Breast epithelium (tissue), 4 donors: ENCODE measurements at places on chromosomes 1 and 21.

DNA sequence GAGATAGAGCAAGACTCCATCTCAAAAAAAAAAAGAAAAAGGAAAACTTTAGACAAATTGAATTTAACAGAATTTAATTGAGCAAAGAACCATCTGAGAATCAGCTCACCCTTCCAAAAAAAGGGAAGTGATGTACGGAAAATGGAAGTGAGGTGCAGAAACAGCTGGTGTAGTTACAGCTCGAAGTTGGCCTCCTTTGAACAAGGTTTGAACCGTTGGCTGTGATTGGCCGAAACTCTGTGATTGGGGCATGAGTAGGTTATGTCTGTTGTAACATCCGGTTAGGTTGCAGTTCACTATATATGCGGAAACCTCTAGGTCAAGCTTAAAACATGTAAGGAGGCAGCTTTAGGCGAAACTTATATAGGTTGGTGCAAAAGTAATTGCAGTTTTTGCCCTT lies 97.9 kb upstream of the KIF26B start:
- no peak for DNase-seq

GRCh38 chr21:42672699-42673458 lies 19.5 kb downstream of the PDE9A start:
- no peak for DNase-seq

GRCh38 chr1:67575861-67576260 lies 109.1 kb upstream of the GADD45A start:
- peak; percentile 45 for DNase-seq

- no peak for DNase-seq
These were observed 122.8 kb downstream of the ACTL8 start for GRCh38 chr1:17877896-17878295.

GRCh38 chr1:172203902-172204301 lies 216.6 kb upstream of the C1orf105 start:
- DNase-seq: no peak

- no peak for DNase-seq
These were observed 90.9 kb downstream of the TMEM200B start for GRCh38 chr1:29032841-29033240.

DNA sequence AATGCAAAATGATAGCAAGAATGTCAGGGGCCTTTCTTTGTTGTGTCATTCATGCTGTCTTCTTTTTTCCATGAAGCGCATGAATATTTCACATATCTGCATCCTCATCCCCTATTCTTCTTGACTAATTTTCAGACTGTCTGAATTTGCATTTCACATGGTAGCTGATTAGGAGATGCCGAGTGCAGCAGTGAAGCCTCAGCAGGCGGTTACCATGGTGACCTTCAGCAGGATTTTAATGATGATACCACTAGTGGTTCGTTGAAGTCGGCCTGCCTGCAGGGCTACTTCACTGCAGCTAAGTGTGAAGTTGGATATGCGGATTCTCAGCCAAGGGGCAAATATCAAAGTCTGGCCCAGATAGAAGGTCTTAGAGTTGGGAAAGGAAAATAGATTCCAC lies 141.8 kb downstream of the NEK7 start:
- no peak for DNase-seq

DNA sequence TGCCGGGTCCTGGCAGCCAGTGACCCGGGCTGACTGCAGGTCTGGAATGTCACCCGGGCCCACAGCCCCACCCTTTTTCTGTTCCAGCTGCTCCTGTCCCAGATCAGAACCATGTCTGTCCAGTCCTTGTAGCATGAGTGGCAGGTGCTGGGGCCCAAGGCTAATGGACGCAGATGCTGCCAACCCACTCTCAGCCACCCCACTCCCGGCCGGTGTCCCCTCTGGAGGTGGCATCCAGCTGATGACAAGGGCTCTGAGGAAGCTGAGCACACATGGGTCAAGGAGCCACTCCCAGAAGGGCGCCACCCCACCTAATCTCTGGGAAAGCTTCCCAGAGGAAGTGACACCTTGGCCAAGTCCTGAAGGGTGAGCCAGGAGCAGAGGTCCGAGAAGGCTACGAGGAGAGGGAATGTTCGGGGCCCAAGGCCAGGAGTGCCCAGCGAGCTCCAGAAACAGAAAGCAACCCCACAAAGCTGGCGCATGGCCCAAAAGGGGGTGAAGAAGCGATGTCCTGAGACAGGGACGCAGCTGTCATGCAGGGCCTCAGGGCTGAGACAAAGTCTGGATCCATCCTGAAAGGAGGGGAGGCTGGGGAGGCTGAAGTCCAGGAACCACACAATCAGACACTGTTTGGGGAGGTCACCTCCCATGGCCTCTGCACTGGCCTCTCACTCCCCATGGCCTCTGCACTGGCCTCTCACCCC lies 39.5 kb downstream of the ACOT7 start:
- no peak for DNase-seq

- DNase-seq: peak; percentile 47
These were observed 37.3 kb upstream of the SLC19A1 start for GRCh38 chr21:45579383-45580180.

GRCh38 chr1:3767328-3767925 lies 5.1 kb upstream of the SMIM1 start:
- no peak for DNase-seq

DNA sequence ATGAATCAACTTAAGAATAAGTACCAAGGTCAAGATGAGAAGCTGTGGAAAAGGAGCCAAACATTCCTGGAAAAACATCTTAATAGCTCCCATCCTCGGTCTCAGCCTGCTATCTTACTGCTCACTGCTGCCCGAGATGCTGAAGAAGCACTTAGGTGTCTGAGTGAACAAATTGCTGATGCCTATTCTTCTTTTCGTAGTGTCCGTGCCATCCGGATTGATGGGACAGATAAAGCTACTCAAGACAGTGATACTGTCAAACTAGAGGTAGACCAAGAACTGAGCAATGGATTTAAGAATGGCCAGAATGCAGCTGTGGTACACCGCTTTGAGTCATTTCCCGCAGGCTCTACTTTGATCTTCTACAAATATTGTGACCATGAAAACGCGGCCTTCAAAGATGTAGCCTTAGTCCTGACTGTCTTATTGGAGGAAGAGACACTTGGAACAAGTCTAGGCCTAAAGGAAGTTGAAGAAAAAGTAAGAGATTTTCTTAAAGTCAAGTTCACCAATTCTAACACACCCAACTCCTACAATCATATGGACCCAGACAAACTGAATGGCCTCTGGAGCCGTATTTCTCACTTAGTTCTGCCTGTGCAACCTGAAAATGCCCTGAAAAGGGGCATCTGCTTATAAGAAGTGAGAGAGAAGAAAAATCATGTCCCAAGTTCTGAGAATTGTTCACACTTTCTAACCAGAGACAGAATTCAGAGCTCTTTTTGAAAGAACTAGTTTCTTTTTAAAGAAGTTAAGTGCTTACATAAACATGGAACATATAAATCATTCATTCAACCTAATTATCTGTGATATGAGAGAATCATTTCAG lies 35.7 kb downstream of the TOR1AIP1 start:
- no peak for DNase-seq

DNA sequence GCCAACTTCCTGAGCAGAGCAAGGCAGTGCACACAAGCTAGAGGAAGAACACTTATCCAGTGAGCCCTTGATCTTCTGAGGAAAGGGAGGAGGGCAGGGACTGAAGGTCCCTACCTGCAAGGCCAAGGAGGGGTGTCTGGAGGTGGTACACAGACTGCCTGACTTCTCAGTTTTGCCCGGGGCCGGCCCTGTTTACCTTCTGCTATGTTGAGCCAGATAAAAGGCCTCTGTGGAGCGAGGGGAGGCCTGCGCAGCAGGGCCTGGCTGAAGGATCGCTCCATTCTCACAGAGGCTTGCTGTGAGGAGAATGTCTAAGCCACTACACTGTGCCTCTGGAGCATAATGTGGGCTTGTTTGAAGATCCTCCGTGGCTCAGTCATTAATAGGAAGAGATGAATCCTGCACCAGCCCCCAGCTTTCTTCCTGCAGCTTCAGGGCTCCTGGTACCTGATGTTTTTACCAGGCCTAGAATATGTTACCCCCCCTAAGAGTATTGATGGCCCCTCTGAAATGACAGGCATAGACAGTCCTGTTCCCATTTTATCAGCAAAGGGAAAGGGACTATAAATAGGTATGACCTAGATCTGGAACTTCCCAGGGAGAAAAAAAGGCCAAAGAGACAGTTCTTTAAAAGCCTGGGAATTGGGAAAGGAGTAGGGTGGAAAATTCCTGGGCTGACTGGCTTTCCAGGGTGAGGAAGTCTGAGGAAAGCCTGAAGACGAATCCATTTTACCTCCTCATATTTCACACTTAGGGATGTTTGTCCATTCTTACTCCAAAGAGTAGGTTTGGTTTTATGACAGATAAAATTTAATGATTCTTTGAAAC lies 4.7 kb downstream of the POGK start:
- no peak for DNase-seq

GRCh38 chr1:42163114-42163513 lies 1.4 kb downstream of the GUCA2A start:
- no peak for DNase-seq

- no peak for DNase-seq
These were observed 25.4 kb downstream of the SLC19A2 start for GRCh38 chr1:169460191-169460833.

DNA sequence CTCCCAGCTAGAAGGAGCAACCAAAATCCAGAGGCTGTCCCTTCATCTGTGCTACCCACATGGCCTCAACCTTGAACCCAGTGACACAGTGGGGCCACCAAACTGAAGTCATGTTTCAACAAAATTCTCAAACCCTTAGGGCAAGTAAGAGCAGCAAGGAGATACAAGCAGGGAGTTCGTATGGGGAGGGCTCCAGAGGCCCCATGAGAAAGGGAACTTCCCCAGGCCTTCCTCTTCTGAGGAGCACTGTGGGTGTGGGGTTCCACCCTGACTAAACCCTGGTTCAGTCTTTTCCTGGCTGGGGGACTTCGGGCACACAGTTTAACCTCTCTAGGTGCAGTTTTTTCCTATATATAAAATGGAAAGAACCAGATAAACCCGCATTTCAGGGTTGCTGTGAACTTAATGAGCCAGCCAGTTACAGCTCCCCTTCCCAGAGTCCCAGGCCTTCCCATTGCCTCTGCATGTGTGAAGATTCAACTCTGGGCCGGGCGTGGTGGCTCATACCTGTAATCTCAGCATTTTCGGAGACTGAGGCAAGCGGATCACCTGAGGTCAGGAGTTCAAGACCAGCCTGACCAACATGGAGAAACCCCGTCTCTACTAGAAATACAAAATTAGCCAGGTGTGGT lies 8.0 kb upstream of the THEMIS2 start:
- DNase-seq: no peak

GRCh38 chr1:223299553-223299952 lies 64.4 kb downstream of the SUSD4 start:
- no peak for DNase-seq

GRCh38 chr1:20373764-20374163 lies 83.1 kb downstream of the VWA5B1 start:
- no peak for DNase-seq

DNA sequence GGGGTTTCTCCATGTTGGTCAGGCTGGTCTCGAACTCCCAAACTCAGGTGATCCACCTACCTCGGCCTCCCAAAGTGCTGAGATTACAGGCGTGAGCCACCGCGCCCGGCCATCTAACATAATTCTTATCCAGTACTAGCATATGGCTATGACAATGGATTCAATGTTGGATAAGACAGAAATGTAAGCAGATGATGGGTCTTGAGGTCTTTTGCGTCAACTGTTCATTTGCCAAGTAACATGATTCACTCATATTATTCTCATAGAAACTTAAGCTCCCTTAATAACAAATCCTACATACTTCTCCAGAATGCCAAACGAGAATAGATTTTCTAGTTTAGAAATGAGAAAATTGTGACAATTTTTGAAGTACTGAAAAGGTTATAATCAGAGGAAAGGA lies 170.3 kb downstream of the RGS7 start:
- no peak for DNase-seq

GRCh38 chr21:29691616-29692491 lies 247.9 kb downstream of the GRIK1 start:
- DNase-seq: no peak

DNA sequence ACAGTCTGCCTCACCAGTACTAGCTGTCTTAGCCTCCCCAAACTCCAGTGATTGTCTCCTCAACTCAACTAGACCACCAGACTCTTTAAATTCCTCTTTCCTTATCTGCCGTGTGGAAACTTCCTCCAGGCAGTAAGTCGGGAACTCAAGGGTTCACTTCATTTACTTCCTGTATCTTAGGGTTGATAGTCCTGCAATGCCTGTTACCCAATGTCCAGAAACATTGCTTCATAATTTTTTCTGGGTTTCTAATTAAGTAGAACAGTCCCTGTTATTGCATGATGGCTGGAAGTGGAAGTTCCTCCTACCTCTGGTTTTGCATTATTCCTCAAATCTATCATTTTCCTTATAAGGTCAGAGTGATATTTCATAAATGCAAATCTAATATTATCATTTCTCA lies 60.8 kb upstream of the RNF11 start:
- no peak for DNase-seq

- DNase-seq: peak; percentile 43
These were observed 34.8 kb downstream of the CHAF1B start for GRCh38 chr21:36419996-36420395.

DNA sequence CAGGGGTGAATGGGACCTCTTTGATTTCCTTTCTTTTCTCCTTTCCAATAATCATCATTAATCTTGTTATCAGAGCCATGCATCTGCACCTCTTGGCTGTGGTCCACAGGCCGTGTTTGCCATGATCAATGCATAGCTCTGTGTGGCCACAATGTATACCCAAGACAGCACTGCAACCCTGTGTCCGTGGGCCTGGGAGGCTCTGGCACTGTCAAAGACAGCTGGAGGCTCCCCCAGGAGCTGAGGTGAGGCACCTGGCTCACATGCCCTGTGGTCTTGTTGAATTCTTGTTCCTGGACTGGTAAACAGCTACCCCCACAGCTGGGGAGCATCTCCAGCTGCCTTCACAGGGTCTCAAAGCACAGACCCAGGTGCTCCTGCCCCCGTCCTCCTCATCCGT lies 67.2 kb upstream of the SELENON start:
- DNase-seq: no peak

DNA sequence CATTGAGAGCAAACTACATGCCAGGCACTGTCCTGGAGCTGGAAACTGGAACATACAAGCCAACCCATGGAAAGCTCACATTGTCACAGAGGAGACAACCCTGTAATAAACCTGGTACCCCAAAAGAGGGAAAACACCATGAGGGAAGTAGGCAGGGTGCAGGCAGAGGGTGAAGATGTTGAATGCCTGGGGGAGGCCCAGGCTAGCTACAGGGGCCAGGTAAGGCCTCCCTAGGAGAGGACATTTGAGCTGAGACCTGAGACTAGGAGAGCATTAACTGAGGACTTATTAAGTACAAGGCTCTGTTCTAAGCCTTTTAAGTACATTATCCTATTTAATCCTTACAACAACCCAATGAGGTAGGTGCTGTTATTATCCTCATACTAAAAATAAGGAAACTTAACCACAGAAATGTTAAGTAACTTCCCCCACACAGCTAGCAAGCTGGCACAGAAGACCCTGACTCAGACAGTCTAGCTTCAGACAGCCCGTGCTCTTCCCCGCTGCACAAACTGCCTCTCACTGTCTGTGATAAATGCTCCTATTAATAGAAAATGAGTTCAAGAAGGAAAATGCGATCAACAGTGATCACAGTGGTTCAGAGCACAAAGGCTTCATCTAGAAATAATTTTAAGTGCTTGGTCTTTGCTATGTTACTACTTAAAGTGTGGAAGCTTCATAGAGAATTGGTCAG lies 41.8 kb downstream of the ZNF281 start:
- DNase-seq: no peak
